Placental pericyte (primary cell): ENCODE measurements at places on chromosomes 7 and 10. TPM values are rescaled to one million over a fixed set of nuclear protein-coding genes. Genes with fewer than 3 reads are reported as not detected.

The ADRA2A gene
- total RNA-seq = 0.14 TPM in 1 of 2 replicates, not detected in the other

The GIMAP5 gene
- 0.14 TPM in 1 of 2 replicates, not detected in the other for total RNA-seq

The TNS3 gene
- 107 and 172 TPM in 2 replicates for total RNA-seq

The ZNF727 gene
- not detected in 2 replicates for total RNA-seq

The WNT8B gene
- not detected in 2 replicates for total RNA-seq

The TSPAN12 gene
- 0.44 and 1.3 TPM in 2 replicates for total RNA-seq

The TMEM139 gene
- total RNA-seq = not detected in 2 replicates

The NKX2-3 gene
- total RNA-seq = not detected in 2 replicates

The RARRES2 gene
- 4.6 and 35.2 TPM in 2 replicates for total RNA-seq

The PALS2 gene
- total RNA-seq = 13.6 and 15.7 TPM in 2 replicates

The MTERF1 gene
- total RNA-seq = 7.2 and 11.0 TPM in 2 replicates

The CDH23 gene
- total RNA-seq = under 0.01 and 0.14 TPM in 2 replicates

The DLX5 gene
- total RNA-seq = not detected in 2 replicates

The CYP2E1 gene
- 0.57 and 3.5 TPM in 2 replicates for total RNA-seq

The DYDC2 gene
- total RNA-seq = not detected in 2 replicates

The MICALL2 gene
- total RNA-seq = 10.7 and 33.6 TPM in 2 replicates

The TAS2R41 gene
- total RNA-seq = 0.29 TPM in 1 of 2 replicates, not detected in the other

The HNRNPH3 gene
- 14.7 and 20.8 TPM in 2 replicates for total RNA-seq

The PRKCQ gene
- total RNA-seq = 0.14 TPM in 1 of 2 replicates, not detected in the other

The LIPM gene
- not detected in 2 replicates for total RNA-seq

The C10orf143 gene
- 0.22 and 0.29 TPM in 2 replicates for total RNA-seq

The CDK13 gene
- 78.1 and 82.5 TPM in 2 replicates for total RNA-seq

The OR6V1 gene
- total RNA-seq = not detected in 2 replicates

The NCF1 gene
- 0.29 TPM in 1 of 2 replicates, not detected in the other for total RNA-seq

The PRSS37 gene
- not detected in 2 replicates for total RNA-seq

The ENKUR gene
- not detected in 2 replicates for total RNA-seq

The MLLT10 gene
- 39.6 and 41.5 TPM in 2 replicates for total RNA-seq

The HIBADH gene
- 34.8 and 48.6 TPM in 2 replicates for total RNA-seq

The ADAM8 gene
- total RNA-seq = 2.6 and 18.3 TPM in 2 replicates

The C10orf95 gene
- total RNA-seq = not detected in 2 replicates

The MUC12 gene
- 0.43 TPM in 1 of 2 replicates, not detected in the other for total RNA-seq

The PALD1 gene
- under 0.01 and 0.29 TPM in 2 replicates for total RNA-seq

The FEZF1 gene
- total RNA-seq = not detected in 2 replicates

The DENND2A gene
- total RNA-seq = 0.44 and 18.0 TPM in 2 replicates

The COL13A1 gene
- total RNA-seq = 4.6 and 34.2 TPM in 2 replicates

The MDFIC gene
- total RNA-seq = 16.6 and 73.0 TPM in 2 replicates

The ZNF488 gene
- total RNA-seq = under 0.01 TPM in 1 of 2 replicates, not detected in the other

The KIAA1217 gene
- total RNA-seq = under 0.01 and 2.0 TPM in 2 replicates

The RABGEF1 gene
- 54.3 and 69.7 TPM in 2 replicates for total RNA-seq

The GRID1 gene
- total RNA-seq = 0.29 TPM in 1 of 2 replicates, not detected in the other

The CALCR gene
- under 0.01 and 0.14 TPM in 2 replicates for total RNA-seq

The AFAP1L2 gene
- 12.6 and 62.2 TPM in 2 replicates for total RNA-seq

The NME8 gene
- not detected in 2 replicates for total RNA-seq

The LIPN gene
- total RNA-seq = not detected in 2 replicates

The ELOVL3 gene
- 0.66 and 0.72 TPM in 2 replicates for total RNA-seq

The SPDYE2 gene
- not detected in 2 replicates for total RNA-seq

The PNLIPRP2 gene
- not detected in 2 replicates for total RNA-seq

The LAMB1 gene
- 373 and 409 TPM in 2 replicates for total RNA-seq

The SMKR1 gene
- total RNA-seq = 0.66 TPM in 1 of 2 replicates, not detected in the other

The HOXA4 gene
- total RNA-seq = 0.29 TPM in 1 of 2 replicates, not detected in the other

The MRLN gene
- total RNA-seq = not detected in 2 replicates

The MEPCE gene
- 26.9 and 43.7 TPM in 2 replicates for total RNA-seq

The CRYGN gene
- not detected in 2 replicates for total RNA-seq

The GBX1 gene
- total RNA-seq = not detected in 2 replicates

The HOGA1 gene
- total RNA-seq = 0.14 and 0.44 TPM in 2 replicates

The TET1 gene
- total RNA-seq = 7.3 and 8.1 TPM in 2 replicates
